ENCODE measurements at places on chromosomes 6 and 20. TPM values are rescaled to one million over a fixed set of nuclear protein-coding genes. Genes with fewer than 3 reads are reported as not detected.

DNA sequence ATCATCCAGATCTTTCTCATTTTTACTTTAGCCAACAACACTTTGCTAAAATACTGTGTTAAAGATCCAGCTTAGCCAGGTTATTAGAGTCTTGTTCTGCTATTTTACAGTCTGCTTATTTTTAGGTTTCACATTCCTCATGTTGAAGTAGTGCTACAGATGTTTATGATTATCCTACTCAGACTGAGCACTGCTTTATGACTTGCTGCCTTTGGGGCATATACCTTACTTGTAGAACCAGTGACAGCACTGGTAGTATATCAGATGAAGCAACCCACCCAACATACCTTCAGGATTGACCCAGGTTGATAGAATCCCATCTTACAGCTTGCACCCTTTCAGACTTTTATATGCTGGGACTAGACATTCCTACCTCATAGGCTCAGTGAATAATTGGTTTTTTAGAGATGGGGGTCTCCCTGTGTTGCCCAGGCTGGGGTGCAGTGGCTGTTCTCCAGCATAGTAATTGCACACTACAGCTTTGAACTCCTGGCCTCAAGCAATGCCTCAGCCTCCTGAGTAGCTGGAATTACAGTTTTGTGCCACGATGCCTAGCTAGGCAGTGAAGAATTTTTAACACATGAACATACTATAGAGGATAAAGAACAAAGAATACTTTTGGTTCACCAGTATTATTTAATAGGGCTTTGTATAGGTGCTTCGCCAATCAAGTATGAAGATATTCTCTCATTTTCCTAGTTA lies 63.8 kb upstream of the DYNLRB1 start:
- no peak for DNase-seq

The IL17F gene
- total RNA-seq: not detected

- no peak for DNase-seq
Measured at GRCh38 chr6:123997223-123997622, 193.6 kb downstream of the NKAIN2 start.

- no peak for DNase-seq
Measured at GRCh38 chr6:132144456-132144855, 193.3 kb upstream of the CCN2 start.

DNA sequence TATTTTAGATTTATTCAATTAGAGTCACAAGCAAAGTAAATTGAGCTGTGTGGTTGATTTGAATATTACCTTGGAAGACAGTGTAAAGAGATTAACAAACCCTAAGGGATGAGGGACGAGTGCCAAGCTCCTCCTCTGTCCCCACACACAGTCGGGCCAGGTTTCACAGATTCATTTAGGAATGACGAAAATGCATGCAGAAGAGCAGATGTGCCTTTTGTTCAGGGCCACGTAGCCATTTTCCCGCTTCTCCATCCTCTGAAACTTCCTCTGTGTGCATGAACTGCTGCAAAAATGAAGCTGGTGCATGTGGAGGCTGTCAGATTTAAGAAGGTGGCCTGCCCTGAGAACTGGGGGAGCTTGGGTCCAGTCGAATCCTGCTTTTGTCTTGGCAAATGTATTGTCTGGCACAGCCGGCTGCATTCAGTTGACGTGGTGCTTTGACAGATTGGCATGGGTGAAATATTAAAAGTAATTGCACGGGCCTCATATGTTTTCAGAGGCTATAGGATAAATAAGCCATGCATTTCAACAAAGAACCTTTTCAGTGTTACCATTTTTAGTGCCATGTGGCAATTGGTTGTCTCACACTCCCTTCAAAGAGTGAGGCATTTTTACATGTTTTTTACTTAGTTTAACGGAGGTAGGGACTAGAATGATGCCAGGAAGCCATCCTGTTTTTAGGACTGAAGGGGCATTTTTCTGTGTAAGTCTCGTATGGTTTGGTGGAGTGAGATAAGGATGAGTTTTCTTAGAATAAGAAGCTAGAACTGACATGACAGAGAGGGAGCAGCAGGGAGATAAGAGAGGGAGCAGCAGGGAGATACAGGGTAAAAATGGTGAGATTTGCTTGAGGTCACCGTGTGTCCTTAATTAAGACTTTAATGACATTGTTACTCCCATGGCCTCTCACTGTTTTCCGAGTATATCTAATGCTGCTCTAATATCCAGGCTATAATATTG lies 361.1 kb downstream of the NRN1 start:
- DNase-seq: no peak

The PRICKLE4 gene
- 1.7 TPM for total RNA-seq

The TCF19 gene
- total RNA-seq: 88.6 TPM

DNA sequence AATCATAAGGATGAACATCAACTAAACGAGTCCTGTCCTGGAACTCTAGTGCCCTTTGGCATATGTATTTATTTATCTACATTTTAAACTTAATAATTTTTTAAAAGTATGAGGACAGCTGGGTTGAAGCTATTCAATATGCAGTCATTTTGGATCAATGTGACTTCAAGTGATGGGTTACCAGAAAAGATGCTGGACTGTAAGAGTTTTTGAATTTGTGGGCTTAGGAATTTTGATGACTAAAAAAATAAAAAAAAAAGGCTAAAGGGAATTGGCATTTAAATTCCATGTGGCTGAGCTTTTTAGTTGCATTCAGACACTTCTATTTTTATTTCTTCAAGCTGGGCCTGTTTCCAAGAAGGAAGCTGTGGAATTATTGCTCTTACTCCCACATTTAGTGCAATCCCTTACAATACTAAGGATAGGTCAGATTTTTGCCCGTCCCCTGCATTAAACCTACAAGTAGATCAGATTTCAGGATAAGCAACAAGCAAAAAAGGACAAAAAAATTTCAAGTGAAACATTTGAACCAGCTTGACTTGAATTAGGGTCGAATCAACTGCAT lies 704.2 kb upstream of the CITED2 start:
- peak; percentile 63 for DNase-seq

- peak; percentile 35 for DNase-seq
Measured at GRCh38 chr6:31402324-31403282, 792 bp upstream of the MICA start.

DNA sequence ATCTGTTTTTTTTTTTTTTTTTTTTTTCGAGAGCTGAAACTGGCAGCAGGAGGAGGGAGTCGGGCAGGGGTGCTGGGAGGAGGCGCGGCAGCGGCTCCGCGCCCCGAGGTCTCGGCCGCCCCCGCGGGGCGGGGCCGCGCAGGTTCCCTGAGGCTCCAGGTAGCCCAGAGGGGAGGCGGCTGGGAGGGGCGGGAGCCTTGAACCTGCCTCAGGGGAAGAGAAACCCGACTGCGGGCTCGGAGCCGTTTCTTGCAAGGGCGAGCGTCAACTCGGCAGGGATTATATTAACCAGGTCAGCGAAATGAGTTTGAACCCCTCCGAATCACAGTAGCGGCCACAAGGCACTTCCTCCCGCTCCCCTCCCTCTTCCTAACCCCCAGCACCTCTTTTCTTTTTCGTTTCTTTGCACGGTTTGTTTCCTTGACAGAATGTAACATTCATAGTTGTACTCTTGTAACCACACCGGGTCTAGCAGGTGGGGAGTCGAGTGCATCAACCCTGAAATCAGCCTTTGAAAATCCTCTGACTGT lies 2.0 kb downstream of the MYB start:
- peak; percentile 39 for DNase-seq

DNA sequence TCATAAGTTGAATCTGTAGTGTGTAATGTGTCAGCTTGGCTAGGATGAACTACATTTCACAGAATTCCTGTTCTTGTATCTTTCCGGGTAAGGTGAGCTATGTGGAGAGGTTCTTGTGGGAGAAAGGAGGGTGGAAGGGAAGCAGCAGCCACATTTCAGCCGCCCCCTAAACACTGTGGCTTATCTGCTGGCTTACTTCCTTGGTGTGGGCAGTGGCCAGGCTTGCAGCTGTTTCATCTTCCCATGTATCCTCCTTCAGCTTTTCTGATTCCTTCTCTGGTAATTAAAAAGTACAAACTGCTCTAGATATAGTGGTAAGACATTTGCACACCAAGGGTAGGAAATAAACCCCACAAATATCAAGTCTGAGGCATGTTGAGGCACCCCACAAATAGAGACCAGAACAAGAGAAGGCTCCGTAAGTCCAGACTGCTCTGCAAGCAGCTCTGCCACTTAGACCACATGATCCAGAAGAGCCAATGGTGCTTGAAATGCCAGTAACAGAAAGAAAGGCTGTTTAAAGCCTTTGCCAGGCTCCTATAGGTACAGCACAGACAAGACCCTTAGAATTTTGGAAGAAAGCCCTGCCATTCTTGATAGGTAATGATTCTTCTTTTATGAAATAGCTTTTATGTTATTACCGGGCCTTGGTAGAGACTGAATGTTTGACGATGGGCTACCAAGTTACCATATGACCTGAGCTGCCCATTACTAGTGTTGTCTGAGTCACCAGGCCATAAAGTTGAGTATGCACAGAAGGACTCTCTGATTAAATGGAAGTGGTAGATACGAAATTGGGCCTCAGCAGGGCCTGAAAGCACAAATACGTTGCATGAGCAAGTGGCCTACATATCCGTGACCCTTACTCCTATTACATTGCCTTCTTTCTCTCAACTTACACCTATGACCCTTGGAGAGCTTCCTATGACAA lies 215.0 kb upstream of the SGK1 start:
- DNase-seq: no peak

The CYP24A1 gene
- 0.81 TPM for total RNA-seq

The DDX43 gene
- not detected for total RNA-seq

DNA sequence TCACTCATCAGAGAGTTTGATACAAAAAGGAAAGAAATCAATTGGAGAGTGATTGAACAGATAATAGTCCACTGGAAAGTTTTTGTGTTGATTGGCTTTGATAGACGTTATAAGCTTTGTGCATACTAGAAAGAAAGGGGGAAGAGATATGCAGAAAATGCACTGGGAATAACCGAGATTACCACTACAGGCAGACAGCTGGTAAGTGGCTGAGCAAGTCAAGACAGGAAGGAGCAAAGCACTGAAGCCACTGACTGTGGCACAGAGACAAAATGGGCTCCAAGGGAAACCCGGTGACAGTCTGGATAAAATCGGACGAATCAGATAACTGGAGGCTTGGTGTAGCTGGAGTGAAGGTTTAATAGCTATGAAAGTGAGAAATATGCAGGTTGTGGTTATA lies 209.0 kb downstream of the SIM1 start:
- no peak for DNase-seq

- DNase-seq: no peak
Measured at GRCh38 chr6:44263354-44264100, 1.8 kb downstream of the NFKBIE start.

The MYBL2 gene
- total RNA-seq: 103 TPM

DNA sequence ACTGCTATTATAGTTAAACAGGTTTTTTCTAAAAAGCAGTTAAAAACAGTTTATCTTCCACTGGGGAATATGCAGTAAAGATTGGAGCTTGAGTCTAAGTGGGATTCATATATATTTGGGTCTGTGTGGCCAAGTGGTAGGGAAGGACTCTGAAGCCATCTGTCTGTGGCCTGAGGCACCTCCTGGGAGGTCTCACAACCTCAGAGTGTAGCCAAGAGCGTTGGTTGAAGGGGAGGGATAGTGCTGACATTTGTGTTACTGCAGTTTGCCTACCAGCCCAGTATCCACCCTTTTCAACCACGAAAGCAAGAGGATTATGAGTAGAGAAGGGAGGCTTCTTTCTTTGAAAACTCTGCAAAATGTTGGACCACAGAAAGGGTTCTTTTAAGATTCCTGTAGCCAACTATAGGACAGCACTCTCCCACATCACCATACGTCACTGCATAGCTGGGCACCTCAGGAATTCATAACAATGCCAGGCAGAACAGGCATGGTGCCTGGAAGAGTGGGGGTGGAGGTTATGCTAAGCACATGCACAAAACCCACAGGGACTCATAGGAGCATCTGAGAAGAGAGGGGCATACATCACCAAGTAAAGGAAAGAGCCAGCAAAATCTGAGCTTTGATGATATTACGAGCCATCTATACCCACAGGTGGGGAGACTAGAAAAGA lies 90.5 kb upstream of the HEY2 start:
- no peak for DNase-seq

The NRSN1 gene
- total RNA-seq: not detected

DNA sequence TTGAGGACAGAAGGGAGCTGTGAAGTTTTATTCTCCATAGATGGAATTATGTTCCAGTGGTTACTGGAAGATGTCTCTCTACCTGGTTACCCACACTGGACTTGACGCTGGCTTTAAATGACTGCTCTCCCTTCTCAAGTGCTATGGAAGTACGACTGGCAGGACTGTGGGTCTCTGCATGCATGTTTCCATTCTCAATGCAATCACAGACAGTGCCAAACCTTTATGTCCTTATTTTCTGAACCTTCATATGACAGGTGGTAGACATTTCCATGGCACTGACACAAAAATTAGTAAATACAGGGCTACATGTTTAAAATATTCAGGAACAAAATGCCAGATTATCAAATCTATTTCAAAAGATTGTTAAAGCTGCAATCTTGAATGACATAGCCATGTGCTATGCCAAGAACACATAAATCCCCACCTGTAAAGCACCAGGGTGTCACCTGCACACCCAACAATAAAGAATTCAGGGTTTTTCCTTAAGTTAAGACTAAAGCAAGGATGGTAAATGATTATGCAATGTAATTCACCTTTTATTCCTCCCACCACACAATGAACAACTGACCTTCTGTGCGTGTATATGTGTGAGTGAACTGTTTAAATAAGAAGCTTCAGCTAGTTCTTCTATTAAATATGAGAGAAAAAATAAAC lies 153.3 kb upstream of the ENPP5 start:
- no peak for DNase-seq

DNA sequence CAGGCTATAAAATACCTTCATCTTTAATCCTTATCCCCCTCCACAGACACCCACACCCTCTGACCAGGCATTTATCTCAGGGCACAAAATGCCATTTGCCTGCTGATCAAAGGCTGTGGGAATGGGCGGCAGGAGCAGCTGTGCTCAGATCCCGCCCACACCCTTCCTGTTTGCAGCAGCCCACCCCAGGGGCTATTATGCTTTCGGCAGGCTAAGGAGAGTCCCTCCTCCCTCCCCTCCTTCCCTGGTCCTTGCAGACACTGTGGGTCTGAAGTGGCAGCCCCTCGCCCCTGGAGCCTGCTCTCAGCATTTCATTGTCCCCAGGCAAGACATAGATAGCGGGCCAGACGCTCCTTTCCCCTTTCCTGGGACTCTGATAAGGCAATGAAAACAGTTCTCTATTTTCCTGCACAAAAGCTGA lies 220.8 kb upstream of the HEY2 start:
- no peak for DNase-seq

The MEI4 gene
- total RNA-seq: not detected

GRCh38 chr6:94289131-94289530 lies 869.8 kb upstream of the EPHA7 start:
- no peak for DNase-seq

The ZNF322 gene
- total RNA-seq: 15.7 TPM

The PLEKHG1 gene
- total RNA-seq: 1.3 TPM
